ENCODE measurements at places on chromosomes 4 and X.

DNA sequence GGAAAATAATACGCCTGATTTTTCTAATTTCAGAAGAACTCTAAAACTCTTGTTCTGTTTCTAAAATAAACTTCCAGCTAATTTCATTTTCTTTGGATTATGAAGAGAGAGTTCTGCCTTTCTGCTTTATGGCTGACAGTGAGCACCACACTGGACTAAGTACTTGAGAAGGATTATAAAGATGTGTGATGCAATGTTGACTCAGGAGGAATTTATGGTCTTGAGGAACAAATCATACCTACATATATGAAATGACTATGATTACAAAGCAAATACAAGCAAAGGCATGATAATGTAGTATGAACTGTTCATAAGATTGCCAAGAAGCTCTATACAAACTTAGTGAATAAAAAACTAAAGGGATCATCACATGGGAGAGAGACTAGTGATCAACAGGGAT is 13.0 kb upstream of the SLC25A5 start:
- DNase-seq: no peak

DNA sequence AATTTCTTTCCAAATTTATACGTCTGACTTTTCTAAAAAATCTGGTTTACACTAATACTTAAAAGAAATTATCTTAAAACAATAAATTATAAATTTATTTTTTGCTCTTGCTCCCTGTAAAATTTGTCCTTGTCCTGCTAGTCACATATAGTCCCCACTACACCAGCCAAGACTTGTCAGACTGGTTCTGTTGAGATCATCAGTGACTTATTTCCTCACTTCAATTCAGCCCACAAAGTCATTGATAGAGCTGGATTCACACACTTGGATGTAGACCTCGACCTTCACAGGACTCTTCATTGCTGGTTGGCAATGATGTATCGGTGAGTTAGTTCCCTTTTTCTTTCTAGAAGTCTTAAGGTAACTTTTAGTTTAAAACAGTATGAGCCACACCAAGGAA is at the start of gene TMPRSS11E:
TMPRSS11E (plus strand) TSS at position 263 of the 400 bp plus-strand sequence; CDS start at position 313, 50 bp downstream.
- no peak for DNase-seq

DNA sequence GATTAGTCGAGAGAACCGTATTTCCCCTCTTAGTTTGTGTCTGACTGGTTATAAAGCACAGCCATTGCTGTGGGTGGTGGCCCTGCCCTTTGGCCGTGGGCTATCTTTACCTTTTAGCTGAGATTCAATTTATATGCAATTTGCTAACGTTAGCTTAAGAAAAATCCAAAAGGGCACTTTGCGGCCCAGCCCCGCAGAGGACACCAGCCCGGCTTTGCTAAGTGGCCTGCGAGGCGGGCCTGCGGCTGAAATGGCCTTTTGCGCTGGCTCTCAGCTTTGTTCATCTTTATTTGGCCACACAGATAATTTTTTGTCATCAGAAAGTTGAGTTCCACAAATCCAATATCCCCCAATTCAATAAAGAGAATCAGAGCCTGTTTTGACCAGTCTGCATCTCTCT is 48.3 kb downstream of the CPZ start:
- DNase-seq: no peak

DNA sequence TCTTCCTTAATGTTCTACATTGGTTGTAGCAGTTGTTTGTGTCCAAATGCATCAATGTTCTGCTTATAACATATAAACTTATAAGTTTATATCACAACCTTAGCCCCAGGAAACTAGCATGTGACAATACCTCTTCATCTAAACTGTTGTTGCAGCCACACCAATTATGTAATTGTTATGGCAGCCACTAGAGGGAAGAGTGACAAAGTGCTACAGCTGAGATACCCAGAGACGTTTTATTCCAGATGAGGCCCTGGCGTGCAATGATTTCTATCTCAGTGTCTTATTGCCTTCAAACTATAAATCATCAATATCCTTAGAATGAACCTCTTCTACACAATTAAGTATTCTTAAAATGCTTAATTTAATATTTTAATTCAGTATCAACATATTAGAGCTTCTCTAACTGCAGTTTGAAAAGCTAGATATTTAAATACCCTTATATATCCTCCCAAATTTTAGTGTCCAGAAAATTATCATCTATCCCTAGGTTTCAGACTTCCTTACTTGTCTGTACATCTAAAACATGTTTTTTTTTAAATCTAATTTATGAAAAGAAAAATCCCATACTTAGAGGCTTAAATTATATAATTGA is 171.6 kb downstream of the PCDH10 start:
- DNase-seq: no peak

DNA sequence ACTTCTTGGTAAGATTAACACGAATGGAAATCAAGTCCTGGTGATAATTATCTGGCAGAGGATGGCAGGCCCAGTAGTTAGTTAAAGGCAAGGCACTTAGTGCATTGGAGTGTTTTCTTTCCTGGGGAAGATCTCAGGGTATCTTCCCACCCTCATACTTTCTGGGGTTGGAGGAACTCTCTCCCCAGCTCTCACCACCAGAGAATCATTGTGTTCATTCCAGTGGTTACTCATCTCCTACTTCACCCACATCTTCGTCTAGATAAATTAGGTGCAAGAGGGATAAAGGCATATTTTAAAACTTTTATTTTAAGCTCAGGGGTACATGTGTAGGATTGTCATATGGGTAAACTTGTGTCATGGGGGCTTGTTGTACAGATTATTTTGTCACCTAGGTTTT is 67.5 kb upstream of the SH3RF1 start:
- no peak for DNase-seq

DNA sequence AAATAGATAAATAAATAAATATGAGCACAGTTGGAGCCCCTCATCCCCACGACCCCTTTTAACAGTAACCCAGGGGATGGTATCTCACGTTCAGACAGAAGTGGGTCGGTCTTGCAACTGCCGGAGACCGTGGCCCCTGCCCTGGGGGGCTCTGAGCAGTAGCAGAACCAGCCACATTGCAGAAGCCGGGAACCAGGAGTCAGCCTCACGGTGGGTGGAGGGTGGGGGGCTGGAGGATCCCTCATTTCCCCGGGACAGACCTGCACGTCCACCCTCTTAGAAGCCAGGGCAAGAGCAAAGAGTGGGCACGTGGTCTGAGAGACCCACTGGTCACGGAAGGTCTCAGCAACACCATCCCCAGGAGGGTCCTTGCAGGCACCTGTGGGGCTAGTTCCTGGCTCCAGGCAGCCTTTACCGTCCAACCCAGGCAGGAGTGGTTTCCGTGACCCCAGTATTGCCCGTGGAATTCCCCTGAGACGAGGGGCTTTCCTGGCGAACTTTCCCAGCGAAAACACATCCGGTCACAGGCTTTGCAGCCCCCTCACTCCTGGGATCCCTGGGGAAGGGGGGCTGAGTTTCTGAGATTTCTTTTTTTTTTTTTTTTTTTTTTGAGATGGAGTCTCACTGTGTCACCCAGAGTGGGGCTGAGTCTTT is 8.8 kb upstream of the IL3RA start:
- no peak for DNase-seq

DNA sequence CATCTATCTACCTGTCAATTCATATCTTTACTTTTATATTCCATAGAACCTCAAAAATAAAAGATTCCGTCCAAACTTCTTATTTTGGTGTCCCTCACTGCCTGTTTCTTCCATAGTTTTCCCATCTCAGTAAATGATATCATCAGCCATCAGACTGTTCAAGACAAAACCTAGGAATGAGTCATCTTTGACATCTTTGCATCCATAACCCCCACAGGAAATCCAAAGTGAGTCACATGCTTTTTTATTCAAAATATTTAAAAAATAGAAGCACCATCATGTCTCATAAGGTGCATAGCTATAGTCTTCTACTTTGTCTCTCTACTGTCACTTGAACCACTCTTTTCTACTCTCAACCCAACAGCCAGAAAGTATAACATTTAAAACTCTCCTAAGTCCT is 29.9 kb upstream of the CXXC4 start:
- no peak for DNase-seq

DNA sequence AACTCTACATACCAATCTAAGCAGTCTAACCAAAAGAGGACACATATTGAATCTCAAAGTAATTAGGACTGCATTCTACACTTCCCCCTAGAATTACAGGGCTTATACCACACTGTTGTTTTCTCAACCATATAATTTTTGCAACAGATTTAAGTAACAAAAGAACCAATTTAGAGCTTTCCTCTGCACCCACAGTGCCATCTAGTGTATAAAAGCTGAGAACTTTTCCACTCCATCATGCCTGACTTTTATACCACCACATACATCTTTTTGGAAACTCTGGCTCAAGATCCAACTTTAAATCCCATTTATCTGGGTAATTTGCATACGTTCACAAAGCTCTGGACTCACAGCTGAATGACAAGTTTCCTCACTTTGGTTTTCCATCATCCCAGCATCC is 99.5 kb downstream of the EFHC2 start:
- no peak for DNase-seq

DNA sequence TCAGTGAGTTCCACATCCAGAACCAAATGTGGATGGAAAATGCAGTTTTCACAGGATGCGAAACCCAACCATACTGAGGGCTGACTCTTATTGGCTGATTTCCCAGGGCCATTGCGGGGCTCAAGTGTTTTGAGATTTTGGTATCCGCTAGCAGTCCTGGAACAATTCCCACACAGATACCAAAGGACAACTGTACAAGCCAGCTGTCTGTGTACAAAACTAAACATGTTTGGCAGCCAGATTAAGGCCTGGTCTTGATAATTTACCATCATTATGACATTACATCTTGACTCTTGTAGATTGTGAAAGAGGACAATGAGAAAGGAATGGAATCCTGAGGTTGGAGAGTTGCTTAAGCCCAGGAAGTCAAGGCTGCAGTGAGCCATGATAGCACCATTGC is 121.9 kb downstream of the DKK2 start:
- DNase-seq: no peak

DNA sequence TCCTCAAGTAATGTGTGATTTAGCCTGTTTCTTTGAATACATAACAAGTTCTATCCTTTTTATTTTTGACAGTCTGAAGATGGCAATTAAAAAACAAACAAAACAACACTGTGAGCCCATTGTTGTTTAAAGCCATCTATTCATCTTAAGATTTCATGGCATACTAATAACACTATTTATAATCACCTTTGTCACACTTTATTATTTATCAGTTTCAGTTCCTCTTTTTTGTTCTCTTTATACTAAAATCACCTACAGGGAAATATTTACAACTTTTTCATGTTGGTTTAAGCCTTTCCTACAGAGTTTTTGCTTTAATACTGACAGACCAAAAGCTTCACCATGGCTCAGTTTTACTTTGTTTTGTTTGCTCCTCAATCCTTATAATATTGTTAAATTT is 247.4 kb upstream of the CTSO start:
- DNase-seq: no peak

Data from cortex of kidney (tissue), 1 donor.